CMK (cell line): ENCODE measurements at places on chromosomes 5 and 9.

- no peak for DNase-seq
Observed at GRCh38 chr5:1793301-1793740, 6.3 kb downstream of the MRPL36 start.

DNA sequence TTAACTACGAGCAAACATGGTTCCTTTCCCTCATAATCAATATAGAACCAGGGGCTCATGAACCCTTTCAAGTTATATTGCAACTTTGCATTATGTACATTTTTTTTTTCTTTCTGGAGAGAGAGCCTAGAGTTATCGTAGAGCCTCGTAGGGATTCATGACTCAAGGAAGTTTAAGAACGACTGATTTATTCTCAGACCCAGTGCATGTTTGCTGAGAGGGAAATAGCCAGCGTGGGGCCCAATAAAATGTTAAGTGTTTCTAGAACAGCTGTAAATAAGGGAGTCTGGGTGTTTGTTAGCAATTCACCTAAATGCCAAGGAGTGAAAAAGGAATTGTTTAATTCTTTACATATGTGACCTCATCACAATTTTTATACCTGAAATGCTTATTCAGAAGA is 119.0 kb upstream of the KLF9 start:
- no peak for DNase-seq

- DNase-seq = no peak
Observed at GRCh38 chr9:17614903-17615302, 36.0 kb downstream of the SH3GL2 start.

DNA sequence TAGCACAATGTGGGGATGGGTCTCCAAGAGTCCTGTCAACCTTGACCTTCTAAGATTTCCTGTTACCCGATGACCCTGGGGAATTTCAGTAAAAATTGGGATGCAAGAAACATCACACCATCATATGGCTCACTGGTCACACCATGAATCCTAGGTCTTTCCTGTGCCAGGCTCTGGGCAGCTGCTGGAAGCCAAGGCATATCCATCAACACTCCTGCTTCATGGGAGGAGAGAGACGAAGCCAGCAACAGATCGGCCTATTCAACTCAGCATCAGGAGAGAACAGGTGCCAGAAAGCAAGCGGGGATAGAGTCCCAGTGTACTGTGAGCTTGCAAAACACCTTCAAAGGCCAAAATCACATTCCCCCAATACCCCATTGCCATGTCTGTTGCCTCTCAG is 6.5 kb upstream of the NEK6 start:
- no peak for DNase-seq

DNA sequence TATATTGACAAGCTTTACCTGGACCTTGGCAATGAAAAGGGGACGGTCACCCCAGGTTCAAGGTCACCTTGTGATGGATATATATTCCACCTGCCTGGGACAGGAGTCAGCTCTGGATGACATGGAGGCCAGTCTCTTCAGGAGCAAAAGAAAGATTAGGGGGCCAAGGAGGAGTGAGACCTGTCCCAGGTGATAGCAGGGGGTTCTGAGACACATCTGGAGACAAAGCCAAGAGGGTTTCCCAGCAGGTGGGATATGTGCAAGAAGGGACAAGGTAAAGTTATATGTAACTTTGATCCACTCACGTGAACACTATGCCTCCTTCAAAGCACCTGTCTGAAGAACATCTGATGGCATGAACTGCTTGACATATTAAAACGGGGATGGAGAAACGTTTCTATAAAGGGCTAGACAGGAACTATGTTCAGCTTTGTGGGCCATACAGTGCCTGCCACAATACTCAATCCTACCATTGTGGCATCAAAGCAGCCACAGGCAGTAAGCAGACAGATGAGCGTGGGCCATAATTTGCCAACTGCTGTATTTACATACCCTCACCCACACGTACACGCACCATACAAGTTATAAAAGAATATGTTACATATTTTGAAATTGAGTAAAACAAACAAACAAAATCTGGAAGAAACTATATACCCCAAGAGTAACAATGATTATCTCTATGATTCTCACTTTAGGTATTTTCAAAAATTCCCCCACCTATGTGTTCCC is 62.9 kb upstream of the ZNF622 start:
- no peak for DNase-seq

DNA sequence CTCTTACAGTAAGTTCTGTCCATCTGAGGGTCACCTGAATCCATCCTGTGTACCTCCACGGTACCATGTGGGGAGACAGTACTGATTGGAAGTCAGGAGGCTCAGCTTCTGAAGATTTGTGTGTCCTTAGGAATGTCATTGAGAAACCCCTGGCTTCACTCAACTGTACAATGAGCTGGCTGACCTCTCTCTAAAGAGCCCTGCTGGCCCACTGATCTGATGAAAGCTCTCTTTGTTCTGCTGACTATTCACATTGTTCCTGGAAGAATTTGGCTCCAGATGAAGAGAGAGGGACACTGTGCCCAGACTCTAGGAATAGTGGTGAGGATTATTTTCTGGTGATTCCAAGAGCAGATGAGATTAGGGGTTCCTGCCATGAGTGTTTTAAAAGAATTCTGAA is 141.2 kb downstream of the LURAP1L start:
- DNase-seq = no peak

GRCh38 chr9:111113712-111114111 is 75.4 kb upstream of the LPAR1 start:
- no peak for DNase-seq

- no peak for DNase-seq
Observed at GRCh38 chr9:117164512-117164911, 250.3 kb downstream of the ASTN2 start.

GRCh38 chr9:112112519-112112918 is 62.6 kb downstream of the SUSD1 start:
- no peak for DNase-seq

DNA sequence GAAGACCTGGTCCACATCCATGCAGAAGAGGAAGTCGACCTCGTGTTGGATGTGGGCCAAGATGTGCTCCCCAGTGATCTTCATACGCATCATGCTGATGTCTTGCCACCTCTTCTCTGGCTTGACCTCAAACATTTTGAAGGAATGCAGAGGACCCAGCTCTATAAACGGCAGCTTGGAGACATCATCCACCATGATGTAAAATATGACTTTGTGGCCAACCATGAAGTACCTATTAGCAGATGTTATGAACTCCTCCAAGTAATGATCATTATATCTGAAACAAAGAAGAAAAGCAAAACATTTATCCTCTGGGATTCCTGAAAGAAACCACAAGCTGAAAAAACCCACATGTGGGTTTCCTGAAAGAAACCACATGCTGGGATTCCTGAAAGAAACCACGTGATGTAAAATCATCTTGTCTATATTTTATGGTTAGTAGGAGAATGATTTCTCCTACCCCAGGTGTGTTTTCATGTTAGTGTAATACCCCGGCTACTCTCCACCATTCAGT is 52.3 kb downstream of the GGTA1 start:
- peak; percentile 36 for DNase-seq

GRCh38 chr9:133127340-133127981 is 6.4 kb upstream of the RALGDS start:
- no peak for DNase-seq

DNA sequence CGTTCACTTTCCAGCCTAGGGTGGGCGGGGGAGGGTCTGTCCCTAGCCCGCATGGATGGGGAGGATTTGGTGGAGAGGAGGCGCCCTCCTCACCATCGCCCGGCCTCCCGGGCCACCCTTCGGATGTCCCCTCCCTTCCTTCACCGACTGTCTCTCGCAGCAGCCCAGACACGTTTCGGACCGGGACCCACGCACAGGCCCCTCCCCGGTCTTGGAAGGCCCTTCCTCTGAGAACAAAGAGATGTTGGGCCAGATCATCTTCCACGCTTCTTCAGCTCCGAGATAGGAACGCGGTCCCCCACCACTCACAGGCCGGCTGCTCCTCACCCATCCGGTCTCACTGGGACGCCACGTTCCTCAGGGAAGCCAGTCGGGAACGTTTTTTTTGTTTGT is 640 bp upstream of the DPM2 start:
- no peak for DNase-seq

GRCh38 chr5:107389775-107390148 is 281.0 kb downstream of the EFNA5 start:
- no peak for DNase-seq

GRCh38 chr9:137449931-137450538 is 8.9 kb upstream of the ENTPD8 start:
- peak; percentile 99 for DNase-seq

DNA sequence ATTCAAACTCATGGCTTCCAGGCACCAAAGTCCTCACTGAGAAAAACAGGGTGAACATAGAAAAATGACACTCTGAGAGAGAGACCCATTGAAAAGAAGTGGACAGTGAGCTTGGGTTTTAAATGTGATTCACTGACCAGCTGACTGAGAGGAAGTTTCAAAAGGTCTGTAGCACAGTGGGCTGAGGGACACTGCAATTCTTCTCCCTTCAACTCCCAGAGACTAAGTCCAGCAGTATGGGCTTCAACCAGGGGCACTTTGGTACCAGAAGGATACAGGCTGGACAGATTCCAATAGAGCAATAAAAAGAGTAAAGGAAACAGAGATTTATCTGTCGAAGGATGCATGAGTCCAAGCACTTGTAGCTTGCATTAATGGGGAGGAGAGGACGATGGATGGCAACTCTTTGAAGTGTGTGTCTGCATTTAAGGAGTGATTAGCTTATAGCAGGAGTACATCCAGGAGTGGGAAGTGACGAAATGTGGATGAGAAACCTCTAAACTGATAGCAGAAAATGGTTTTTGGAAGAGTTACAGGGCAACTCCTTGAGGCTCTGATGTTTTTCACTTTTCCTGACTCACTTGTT is 117.0 kb upstream of the ANKRD55 start:
- no peak for DNase-seq

DNA sequence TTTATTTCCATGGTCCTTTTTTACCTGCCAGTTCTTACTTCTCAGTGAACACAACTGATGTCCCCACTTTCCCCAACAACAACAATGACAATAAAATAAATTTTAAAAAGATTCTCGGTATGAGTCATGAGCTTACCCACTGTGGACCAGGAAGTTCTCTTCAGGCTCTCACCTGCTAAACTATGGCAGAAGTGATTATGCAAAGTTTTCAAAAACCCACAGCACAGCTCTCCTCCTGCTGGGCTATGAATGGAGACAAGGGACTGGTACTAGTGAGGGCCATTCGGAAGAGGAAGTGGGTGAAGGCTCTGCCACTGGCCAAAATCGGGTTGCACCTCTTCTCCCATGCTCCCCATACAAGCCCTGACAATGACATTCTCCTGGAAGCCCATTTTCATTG is 429.4 kb downstream of the PIK3R1 start:
- no peak for DNase-seq

DNA sequence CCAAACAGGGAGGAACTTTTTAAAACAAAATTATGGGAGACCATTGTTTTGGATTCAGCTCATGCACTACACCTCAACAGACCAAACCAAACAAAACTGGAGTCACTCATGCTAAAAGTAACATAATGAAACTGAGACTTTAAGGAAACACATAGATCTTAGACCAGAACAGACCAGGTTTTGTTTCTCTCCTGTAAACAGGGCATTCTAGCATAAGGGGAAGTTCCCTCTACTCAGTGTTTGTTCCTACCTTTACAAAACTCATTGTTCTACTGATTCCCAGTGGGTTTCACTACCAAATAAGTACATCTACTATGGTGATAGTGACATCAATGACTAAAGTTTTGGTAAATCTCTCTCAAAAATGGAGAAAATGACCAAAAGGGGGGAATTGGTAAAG is 1103.6 kb upstream of the EDIL3 start:
- no peak for DNase-seq

GRCh38 chr9:113564498-113565237 is 101.1 kb downstream of the RGS3 start:
- DNase-seq = no peak

DNA sequence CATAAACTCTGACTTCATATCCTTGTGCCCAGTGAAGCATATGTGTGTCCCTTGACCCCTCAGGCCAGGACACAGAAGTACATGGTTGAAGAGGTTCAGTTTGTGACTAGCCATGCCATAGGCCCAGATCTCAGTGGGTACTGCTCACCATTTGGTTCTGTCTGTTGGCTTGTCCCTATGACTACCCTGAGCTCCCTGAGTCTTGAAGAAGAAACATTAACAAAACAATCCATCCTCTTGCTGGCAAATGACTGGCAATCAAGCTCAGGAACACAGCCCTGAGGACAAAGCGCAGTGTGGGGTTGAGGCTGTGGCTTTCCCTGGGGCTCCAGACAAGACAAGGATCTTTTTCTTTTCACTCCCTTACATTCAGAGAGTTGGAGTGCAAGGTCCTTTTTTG is 46.3 kb downstream of the TNFAIP8 start:
- no peak for DNase-seq

GRCh38 chr5:58545912-58546311 is 37.0 kb upstream of the RAB3C start:
- no peak for DNase-seq

- no peak for DNase-seq
Observed at GRCh38 chr5:8013948-8014710, 145.2 kb downstream of the MTRR start.

GRCh38 chr9:74463825-74464224 is 33.3 kb upstream of the RORB start:
- DNase-seq = no peak

GRCh38 chr5:151617841-151618710 is 26.9 kb upstream of the FAT2 start:
- DNase-seq = no peak

DNA sequence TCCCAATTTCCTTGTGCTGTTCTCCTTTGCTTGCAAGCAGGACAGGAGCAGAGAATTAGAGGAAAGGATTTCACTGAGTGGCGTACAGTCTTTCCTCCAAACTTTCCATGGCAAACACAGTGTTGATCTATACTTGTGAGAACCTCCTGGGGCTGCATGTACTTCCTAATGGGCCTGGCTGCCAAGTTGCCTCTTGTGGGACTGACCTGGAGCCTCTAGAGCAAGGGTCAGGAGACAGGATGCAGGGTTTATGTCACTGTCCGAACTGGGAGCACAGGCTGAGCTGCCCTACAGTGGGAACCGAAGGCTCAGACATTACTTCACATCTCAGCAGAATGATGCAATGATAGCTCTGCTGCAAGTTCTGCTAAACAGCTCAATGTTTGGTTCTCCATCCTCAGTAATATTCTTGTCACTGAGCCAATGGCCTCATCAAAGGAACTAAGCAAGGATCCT is 102.3 kb downstream of the ENC1 start:
- DNase-seq = no peak

- no peak for DNase-seq
Observed at GRCh38 chr5:10400831-10401230, 40.8 kb upstream of the ROPN1L start.

GRCh38 chr9:85528142-85528541 is 213.6 kb downstream of the AGTPBP1 start:
- no peak for DNase-seq
